Bone marrow (tissue), 2 donors: ENCODE measurements at places on chromosomes 2 and 18.

GRCh38 chr2:134508391-134508790 lies 210.4 kb downstream of the TMEM163 start:
- no peak for DNase-seq

DNA sequence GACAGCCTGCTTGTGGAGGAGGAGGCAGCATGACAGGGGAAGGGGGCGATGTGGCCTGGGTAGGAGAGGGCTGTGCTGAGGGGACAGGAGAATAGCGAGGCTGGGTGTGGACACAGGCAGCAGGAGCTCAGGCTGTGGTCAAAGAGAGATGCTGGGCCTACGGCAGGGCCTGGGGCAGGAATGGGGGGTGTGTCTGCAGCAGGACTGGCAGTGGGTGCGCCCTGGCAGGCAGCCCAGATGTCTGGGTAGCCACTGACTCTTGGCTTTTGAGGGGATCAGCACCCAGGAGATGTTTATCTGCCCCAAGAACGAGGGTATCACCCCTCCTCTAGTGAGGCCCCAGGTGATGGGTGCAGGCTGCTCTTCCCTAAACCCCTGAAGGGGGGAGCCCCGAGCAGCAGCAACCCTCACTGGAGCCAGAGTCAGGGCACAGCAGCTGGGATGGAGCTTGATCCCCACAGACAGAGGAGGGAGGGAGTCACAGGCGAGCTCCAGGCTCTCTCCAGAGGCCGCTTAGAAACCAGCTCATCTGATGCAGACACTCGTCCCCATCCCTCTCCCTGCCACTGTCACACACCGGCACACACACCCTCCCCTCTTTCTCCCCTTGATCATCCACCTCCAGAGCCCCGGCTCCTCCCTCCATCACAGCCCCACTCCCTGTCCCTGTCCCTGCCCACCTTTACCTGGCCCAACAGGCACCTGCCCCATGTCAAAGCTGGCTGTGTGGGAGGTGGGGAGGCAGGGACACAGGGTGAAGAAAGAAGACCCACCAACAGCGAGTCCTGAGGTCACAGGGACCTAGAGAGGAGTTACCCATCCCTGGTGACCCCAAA lies 29.8 kb upstream of the TNS1 start:
- no peak for DNase-seq

- no peak for DNase-seq
These were observed 14.6 kb downstream of the ALPG start for GRCh38 chr2:232421189-232421785.

- no peak for DNase-seq
These were observed 3.4 kb downstream of the DUSP19 start for GRCh38 chr2:183081911-183082310.

DNA sequence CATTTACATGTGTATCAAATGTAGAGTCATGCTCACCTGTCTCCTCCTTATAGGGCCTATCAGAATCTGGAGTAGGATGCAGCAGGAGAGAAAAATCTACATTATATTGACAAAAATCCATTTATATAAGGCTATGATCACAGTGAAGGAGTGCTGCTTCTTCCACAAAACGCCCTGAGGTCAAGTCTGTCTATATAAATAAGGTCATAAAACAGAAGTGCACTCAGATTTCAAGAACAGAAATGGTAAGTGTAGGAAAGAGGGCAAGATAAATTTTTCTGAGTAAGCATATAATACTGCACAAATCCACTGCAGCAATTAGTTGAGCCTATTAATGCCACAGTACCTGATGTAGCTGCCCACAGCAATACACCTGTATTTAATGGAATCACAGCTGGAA lies 51.8 kb downstream of the COL5A2 start:
- no peak for DNase-seq

- no peak for DNase-seq
These were observed 19.5 kb downstream of the NXPH2 start for GRCh38 chr2:138760676-138761075.

GRCh38 chr2:8197101-8197500 lies 484.8 kb upstream of the ID2 start:
- no peak for DNase-seq

- no peak for DNase-seq
These were observed 100.2 kb downstream of the ARHGAP15 start for GRCh38 chr2:143229411-143229810.

GRCh38 chr18:6681331-6681875 lies 48.1 kb upstream of the ARHGAP28 start:
- no peak for DNase-seq

DNA sequence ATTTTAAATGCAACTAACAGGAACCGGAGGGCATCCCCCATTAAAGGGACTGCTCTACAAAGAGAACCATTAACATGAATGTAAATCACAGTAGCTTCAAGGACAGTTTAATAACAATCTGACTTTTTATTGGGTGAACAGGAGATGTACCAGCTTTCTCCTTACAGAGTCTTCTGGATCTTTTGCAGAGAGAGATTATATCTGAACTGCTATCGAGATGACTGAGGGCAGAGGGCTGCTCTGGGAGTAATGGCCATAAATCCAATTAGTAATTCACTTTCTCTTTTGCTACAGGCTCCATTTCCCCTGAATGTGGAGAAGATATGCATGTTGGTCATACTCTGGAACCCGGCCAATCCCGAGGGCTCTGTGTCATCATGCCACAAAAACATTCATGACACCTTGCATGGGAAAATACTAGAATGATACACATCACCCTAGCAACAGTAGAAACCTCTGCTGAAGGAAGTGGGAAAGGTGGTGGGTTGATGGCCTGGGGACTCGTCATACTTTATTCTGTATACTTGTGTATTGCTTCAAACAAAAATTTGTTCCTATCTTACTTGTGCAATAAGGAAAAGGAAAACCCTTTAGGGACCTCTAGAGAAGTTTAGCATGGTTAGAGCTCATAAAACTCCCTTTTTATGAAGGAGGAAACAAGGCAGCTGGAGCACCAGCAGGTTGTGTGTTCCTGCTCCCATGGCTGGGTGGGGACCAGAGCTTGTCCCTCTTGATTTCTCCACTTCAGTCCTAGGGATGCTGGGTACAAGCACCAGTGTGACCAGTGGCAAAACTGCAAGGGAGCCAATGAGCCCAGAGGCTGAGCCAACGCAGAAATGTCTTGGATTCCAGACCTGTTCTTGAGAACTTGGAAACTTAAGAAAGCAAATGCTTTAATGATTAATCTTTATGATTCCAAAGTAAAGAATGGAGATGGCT lies 26.0 kb downstream of the CTAGE1 start:
- no peak for DNase-seq

- DNase-seq: no peak
These were observed 278.3 kb downstream of the NAPG start for GRCh38 chr18:10804126-10804525.

DNA sequence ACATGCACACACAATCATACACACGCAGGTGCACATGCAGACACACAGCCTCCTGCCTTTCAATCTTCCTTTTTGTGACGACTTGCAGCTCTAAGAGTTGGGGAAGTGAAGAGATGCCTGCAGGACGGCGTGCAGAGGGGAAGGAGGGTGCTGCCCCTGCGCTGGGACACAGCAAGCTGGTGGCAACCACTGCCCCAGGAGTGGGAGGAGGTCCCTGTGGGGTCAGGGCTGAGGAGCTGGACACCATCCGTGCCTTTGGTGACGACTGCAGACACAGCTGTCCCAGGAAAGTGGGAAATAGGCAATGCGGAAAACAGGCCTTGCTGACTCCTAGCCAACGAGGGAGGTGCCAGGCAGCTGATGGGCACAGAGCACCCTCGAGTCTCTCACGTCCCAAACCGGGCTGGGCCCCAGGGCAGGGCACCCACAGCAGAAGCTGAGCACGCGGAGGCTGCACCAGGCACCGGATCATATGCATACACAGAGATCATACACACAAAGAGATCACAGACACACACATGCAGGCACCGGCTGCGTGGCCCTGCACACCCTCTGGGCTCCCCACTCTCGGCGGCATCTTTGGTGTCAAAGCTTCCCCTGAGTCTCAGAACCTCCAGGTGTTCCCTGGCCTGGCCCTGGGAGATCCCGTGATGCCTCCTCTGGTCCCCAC lies 146.1 kb downstream of the PXDN start:
- no peak for DNase-seq

DNA sequence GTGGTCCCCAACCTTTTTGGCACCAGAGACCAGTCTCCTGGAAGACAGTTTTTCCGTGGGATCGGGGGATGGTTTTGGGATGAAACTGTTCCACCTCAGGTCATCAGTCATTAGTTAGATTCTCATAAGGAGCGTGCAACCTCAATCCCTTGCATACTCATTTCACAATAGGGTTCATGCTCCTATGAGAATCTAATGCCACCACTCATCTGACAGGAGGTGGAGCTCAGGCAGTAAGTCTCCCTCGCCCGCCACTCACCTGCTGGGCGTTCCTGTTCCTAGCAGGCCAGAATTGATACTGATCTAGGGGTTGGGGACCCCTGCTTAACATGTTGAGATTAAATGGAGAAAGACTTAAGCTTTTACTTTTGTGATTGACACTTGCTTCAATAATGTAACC lies 9.9 kb downstream of the NABP1 start:
- DNase-seq: no peak

DNA sequence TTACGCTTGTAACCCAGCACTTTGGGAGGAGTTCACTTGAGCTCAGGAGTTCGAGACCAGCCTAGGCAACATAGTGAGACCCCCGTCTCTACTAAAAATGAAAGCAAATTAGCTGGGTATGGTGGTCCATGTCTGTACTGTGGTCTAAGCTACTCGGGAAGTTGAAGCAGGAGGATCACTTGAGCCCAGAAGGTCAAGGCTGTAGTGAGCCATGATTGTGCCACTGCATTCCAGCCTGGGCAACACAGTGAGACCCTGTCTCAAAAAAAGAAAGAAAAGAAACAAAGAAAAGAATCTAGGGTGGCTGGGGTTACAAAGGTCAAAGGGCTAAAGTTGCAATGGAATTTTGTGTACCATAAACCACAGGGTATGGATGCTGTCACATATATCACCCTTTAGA lies 41.3 kb downstream of the KIF3C start:
- no peak for DNase-seq

DNA sequence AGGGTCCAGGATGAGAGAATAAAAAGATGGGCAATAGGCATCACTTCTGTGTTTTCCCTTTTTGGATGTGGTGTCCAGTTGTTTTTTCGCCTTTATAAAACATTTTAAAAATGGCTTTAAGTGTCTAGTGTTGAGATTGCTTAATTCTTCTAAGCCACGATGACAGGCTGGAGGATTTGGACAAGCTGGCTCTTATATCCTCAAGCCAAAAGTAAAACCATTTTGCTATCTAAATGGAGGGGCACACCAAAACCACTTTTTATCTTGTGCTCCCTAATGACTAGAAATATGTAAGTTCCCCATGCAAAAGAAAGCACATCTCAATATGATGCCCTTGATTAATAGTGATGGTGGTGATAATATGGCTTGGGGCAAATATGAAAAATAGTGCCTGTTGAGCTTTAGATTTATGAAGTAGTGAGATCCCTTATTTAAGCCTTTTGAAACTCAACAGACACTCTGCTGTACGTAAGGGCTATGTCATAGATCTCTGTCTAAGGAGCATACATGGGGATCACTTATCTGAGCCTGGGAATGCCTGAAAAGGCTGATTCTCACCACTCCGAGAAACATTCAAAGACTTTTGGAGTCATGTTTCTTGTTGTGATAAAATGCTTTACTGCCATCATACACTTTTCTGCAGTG lies 185.5 kb downstream of the KCNS3 start:
- DNase-seq: no peak

DNA sequence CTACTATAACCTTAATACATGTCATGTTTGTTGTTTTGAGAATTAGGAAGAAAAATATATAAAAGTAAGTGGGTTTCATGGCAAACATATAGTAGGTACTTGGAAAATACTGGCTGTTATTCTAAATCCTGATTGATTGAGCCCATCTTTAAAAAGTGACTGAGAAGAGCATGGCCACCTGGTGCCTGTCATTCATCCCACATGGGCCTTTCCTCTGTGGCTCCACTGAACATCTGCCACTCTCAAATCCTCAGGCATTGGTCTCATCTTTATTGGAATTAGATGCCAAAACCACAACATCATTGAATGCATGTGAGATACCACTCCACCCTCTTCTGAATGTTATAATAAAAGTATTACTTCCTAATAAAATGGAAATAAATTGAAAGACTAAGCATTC lies 101.6 kb upstream of the TTN start:
- DNase-seq: no peak

- no peak for DNase-seq
These were observed 32.3 kb downstream of the ZCCHC2 start for GRCh38 chr18:62555135-62555534.

DNA sequence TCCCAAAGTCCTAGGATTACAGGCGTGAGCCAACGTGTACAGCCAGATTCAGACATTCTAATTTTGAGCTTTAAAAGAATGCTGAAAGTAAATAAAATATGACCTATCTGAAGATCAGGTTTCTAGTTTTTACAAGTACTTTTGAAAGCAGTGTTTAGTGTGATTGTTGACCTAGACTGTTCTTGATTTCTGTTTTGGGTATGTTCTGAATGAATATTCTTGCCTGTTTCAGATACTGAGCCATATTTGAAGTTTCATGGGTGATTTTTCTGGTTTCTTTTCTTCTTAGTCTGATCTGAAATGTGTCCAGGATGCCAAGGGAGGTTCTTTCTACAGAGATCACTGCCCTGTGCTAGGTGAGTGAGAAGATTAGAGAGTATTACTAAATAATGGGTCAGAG lies 37.2 kb downstream of the MIB1 start:
- no peak for DNase-seq

- no peak for DNase-seq
These were observed 46.7 kb downstream of the INO80C start for GRCh38 chr18:35451032-35451431.

- no peak for DNase-seq
These were observed 271.3 kb downstream of the CYRIA start for GRCh38 chr2:16394072-16394985.

GRCh38 chr2:173684896-173685459 lies 280.2 kb downstream of the SP3 start:
- DNase-seq: no peak

DNA sequence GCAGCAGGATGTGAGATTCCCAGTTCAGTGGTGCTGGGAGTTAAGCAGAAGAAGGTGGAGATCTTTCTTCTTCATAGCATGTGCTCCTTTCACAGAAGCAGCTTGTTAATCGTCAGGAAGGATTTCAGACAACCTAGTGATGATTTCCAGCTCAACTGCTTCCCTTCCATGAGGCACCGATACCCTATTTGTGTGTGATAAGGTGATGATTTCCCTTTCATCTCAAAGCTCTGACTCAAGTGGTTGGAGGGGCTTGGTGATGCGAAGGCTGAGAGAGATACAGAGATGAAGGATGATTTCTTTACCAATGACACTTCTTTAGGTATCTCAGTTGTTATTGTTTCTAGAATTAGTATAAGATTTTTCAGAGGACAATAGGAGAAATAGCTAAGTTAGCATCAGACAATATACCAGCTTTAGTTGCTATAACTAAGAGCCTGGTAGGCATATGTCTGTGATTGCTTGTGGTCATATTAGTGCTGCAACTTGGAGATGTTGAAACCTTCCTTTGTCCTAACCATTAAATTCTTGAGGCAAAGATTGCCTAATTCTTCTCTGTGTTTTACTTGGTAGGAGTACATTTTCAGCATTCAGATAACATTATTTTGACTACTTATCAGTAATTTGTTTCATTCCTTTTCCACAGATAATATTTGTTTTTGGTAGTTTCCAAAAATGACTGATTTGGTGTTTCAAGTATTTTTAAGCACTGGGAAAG lies 111.3 kb downstream of the PLCL1 start:
- DNase-seq: no peak
